ENCODE measurements at places on chromosomes 1 and 21.

GRCh38 chr1:13965770-13966398 lies 265.9 kb downstream of the PRDM2 start:
- DNase-seq: no peak

GRCh38 chr1:69929308-69930057 lies 275.9 kb downstream of the LRRC40 start:
- no peak for DNase-seq

DNA sequence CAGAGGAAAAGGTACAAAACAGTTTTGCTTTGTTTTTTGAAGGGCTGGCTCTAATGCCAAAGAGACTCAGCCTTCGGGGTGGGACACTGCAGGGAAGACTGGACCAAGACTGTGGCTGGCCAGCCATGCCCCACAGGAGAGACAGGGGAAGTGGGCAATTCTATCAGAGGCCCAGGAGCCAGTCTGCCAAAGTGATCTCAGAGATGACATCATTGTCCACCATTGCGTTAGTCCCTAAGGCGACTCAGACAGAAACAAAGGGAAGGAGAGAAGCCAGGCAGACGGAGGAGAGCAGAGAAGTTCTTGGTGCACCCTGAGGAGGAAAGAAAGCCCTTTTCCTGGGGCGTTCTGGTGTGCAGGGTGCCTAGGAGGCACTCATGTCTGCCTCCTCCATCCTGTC lies 26.4 kb downstream of the OPTC start:
- DNase-seq: no peak

DNA sequence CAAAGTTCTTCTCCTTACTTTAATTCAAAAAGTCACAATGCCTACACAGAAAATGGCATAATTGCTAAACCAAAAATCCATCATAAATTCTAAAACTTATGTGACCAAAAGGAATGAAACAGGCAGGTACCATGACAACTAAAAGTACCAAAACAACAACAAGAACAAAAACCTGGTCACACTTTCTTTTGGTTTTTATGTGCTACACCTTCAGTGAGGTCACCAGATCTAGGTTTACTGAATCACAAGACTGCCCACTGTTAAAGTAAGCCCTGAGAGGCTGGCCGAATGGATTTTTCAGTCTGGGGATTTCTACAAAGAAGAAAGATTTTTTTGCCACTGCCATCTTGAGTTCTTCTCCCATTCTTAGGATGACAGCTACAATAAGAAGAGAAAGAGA lies 583.0 kb upstream of the PKN2 start:
- DNase-seq: no peak
